ENCODE measurements at places on chromosomes 3 and 15. TPM values are rescaled to one million over a fixed set of nuclear protein-coding genes. Genes with fewer than 3 reads are reported as not detected.
A peak's percentile ranks its signal among the peaks of the same experiment; 100 is the strongest.

GRCh38 chr3:123332124-123332641, 116.7 kb downstream of the ADCY5 start:
- DNase-seq, result no peak

GRCh38 chr15:70245932-70246622, 148.4 kb upstream of the TLE3 start:
- DNase-seq, result peak; percentile 11

GRCh38 chr3:17844236-17844635, 101.8 kb upstream of the TBC1D5 start:
- DNase-seq, result no peak

The NCK1 gene
- total RNA-seq, result 23.7 TPM

DNA sequence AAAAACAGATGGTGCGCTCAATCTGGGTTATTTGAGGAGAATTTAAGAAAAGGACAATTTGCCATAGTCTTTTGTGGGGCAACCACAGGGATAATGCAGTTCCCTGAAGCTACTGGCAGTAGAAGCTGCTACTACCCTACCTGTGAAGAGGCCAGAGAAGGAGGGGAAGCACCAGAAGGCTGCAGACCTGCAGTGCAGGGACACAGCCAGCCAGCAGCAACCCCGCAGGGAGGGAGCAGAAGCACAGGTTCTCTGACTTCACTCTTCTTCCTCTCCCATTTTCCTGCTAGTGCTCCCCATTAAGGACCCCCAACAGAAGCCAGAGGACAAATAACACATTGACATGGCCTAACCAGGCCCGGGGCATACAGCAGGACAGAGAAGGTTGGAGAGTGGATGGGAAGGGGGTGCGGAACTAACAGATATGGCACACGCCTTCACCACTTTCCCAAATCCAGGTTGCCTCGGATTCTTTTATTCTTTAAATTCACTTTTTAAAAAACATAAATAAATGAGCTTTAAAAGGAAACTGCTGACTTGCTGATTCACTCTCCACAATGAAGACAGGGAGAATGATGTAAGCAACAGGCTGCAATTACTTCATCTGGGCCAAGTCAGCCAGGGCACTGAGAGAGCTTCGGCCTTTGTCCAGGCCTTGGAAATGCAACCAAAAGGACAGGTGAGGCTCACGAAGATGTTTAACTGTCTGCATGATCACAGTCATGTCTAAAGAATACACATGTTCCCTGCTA, 30.1 kb downstream of the POPDC2 start:
- DNase-seq, result peak; percentile 83

The MEX3B gene
- total RNA-seq, result 6.7 TPM

DNA sequence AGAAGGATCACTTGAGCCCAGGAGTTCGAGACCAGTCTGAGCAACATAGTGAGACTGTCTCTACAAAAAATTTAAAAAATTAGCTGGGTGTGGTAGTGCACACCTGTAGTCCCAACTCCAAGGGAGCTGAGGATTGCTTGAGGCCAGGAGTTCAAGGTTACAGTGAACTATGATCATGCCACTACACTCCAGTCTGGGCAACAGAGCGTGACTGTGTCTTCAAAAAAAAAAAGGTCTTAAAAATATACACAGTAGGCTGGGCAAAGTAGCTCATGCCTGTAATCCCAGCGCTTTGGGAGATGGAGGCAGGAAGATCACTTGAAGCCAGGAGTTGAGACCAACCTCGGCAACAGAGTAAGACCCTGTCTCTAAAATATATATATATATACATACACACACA, 11.2 kb upstream of the CAMK1 start:
- DNase-seq, result no peak

- no peak for DNase-seq
Observed at GRCh38 chr3:88879905-88880304, 227.5 kb upstream of the EPHA3 start.

DNA sequence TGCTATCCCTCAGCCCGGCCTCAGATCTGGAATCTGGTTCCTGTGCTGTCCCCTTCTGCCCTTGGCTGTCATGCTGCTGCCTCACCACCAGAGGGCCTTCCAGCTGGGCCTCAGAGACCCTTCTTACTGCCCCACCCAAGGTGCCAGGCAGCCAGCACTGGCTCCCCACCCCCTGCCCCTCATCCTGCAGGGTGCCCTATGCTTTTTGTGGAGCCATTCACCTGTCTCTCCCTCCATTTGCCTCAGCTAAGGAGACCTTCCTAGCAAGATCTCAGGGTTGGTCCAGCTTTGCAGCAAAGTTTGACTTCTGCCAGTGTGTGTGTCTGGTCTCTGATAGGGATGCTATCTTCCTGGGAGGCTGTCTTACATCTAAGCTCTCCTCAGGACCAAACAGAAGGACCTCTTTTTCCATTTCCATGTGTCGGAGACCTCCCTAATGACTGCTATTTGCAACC, 1.9 kb upstream of the VWA5B2 start:
- no peak for DNase-seq

GRCh38 chr3:115877615-115877899, 254.2 kb downstream of the GAP43 start:
- DNase-seq, result no peak

GRCh38 chr3:196016059-196016458, 65.8 kb downstream of the TFRC start:
- no peak for DNase-seq

DNA sequence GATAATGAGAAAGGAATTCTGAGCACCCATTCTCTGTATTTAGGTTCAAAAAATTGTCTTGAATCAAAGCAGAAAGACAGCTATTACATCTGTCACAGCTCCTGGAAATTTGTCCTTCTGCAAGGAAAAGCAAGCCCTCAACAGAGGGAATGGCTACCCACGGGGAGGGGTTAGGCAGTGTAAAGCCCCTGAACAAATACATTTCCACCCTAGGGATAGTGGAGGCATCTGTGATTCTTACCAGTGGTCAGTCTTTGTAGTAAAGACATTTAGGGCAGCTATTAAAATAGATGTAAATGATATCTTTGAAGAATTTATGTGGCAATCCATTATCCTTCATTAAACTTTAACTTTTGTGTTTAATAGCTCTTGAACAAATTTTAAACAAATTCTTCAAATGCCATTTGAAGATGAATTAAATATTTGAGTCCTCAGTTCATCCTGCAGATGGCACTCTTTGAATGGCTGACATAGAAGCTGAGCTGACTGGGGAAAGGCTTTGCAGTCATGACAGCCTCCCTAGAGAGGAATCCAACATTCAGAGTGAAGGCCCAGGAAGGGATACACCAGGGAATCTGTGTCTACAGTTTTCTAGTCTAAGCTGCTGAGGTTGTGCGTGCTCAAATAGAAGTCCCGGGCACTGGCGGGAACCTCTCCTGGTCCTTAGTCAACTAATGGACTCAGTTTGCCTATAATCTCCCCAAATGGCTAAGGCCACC, 359.7 kb upstream of the ROPN1 start:
- DNase-seq, result peak; percentile 78

DNA sequence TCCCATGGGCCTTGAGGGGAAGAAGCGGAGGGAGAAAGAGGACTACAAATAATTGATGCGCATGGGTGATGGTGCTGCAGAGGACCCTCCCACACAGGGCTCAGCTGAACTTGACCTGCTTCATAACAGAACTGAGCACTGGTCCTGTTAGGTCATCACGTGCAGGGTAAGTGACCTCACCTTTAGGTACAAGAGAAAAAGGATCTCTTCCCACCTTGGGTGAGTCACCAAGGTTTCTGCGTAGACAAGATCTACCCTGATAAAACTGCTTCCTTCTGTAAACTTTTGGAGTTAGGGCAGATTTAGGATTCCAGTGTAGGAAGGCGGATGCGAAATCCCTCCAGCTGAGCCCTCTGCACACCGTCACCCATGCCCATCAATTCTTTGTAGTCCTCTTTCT, 67.1 kb downstream of the FEM1B start:
- DNase-seq, result no peak

- DNase-seq, result no peak
Observed at GRCh38 chr3:48682786-48683185, 2.9 kb downstream of the NCKIPSD start.

- no peak for DNase-seq
Observed at GRCh38 chr15:94125698-94126097, 105.7 kb upstream of the MCTP2 start.

The CACNA2D2 gene
- not detected for total RNA-seq

DNA sequence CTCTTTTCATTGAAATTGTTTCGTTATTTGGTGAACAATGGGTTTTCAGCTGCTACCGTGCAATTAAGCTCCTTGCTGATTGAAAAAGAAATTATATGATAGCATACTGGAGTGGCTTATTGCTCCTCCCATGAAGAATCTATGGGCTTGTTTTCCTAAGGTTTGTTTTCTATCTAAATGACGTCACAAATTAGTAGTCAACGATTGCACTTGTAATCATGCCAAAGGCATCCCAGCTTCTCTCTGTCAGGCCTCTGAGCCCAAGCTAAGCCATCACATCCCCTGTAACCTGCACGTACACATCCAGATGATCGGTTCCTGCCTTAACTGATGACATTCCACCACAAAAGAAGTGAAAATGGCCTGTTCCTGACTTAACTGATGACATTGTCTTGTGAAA, 388.0 kb upstream of the LMCD1 start:
- DNase-seq, result no peak

- no peak for DNase-seq
Observed at GRCh38 chr15:57440167-57440566, 63.9 kb downstream of the CGNL1 start.

Measured in IMR-90 (cell line).